ENCODE measurements at places on chromosomes 11 and 22.

GRCh38 chr11:132643239-132643638, 889.1 kb downstream of the OPCML start:
- DNase-seq, result no peak

DNA sequence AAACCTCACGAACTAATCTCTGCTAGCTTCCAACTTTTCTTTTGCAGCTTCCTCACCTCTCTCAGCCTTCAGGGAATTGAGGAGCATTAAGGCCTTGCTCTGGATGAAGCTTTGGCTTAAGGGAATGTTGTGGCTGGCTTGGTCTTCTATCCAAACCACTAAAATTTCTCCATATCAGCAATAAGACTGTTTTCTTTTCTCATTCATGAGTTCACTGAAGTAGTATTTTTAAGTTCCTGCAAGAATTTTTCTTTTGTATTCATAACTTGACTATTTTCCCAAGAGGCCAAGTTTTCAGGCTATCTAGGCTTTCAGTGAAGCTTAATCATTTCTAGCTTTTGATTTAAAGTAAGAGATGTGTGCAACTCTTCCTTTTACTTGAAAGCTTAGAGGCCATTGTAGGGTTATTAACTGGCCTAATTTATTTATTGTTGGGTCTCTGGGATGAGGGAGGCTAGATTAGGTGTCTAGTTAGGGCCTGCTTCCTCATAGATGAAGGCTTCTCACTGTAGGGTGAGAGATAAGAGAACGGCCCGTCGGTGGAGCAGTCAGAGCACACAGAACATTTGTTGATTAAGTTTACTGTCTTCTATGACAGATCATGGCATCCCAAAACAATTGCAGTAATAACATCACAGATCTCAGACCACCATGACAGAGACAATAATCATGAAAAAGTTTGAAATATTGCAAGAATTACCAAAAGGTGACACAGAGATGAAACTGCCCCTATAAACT, 33.2 kb downstream of the CSF2RB start:
- DNase-seq, result no peak

GRCh38 chr11:1739576-1739975, 10.8 kb downstream of the IFITM10 start:
- no peak for DNase-seq

GRCh38 chr11:37170311-37170710, 572.3 kb upstream of the RAG2 start:
- DNase-seq, result no peak

- no peak for DNase-seq
These were observed 8.0 kb upstream of the PDGFB start for GRCh38 chr22:39252461-39253434.

DNA sequence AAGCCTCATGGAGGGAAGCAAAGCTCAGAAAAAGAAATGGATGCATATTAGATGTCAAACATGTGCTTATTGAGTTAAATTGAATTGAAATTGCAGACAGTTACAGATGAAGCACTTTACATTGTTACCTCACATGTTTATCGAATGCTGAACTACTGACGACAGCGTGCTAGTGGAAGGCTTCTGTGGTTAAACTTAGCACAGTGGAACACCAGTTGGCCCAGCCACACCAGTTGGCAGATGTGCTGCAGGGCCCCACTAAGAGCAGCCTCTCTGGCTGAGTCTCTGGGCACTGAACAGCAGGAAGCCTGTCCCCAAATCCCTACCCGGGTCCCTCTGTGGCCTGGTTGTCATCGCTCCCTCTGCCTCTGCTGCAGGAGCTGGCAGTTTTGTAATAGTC, 242.1 kb downstream of the NTM start:
- DNase-seq, result no peak

- no peak for DNase-seq
These were observed 104.2 kb downstream of the TEAD1 start for GRCh38 chr11:12778240-12778905.

- DNase-seq, result no peak
These were observed 302.6 kb downstream of the KIRREL3 start for GRCh38 chr11:126697936-126698335.

Data from stimulated activated CD4-positive, alpha-beta T cell treated with anti-CD3 and anti-CD28 coated beads, Interleukin-1b, Interleukin-23, amount 100 ng/mL, for 1 hour (primary cell).